Activated CD4-positive, alpha-beta T cell treated with anti-CD3 and anti-CD28 coated beads, Interleukin-10, Interleukin-2, amounts not matched to agents 100 ng/mL and 50 ng/mL, durations not matched to agents 16 hours and 8 hours (primary cell): ENCODE measurements at places on chromosomes 7 and 10.

DNA sequence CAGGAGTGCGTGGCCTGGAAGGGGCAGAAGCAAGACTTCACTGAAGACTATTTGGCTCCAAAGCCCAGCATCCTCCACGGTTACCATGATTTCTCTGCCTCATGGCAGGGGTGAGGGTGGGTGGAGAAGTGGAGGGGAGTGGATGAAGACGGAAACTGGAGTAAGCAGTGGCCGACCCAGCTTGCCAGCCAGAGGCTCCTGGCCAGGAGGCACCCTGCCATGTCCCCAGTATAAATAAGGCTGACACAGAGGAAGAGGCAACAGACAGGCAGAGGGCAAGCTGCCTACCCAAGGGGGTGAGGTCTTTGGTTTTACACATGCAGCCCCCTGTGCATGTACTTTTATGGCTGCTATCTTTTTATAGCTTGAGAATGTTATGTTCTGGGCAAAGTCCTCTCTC is 102.6 kb upstream of the TBX20 start:
- no peak for DNase-seq

GRCh38 chr10:59880971-59881510 is 25.3 kb downstream of the CCDC6 start:
- DNase-seq = peak; percentile 95

DNA sequence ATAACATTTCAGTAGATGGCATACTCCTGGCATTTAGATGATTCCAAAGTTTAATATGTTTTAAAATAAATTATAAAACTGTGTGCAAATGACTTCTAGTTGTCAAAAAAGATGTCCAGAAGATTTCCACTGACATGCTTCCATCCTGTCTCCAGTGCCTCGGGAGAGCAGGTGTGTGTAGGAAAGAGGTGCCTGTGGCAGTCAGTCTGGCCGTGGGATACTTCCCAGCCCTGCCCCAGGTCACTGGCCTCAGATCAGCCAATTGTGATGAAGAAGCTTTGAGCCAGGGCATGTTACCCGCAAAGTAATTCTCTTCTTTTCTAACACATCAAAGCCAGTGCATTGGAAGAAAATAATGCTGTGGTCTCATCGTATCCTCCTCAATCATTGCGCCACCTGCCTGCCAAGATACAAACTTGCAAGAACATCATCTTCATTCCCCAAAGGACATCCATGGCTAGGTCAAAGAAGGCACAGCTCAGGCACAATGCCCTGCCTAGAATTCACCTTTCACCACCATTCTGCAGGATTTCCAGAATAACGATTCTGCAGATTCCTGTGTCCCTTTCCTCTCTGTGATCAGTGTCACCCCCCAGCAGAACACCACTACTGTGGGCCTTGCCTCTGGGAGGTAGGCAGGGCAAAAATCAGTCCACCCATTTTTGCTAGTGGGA is 6.3 kb upstream of the KCNMA1 start:
- DNase-seq = peak; percentile 31

DNA sequence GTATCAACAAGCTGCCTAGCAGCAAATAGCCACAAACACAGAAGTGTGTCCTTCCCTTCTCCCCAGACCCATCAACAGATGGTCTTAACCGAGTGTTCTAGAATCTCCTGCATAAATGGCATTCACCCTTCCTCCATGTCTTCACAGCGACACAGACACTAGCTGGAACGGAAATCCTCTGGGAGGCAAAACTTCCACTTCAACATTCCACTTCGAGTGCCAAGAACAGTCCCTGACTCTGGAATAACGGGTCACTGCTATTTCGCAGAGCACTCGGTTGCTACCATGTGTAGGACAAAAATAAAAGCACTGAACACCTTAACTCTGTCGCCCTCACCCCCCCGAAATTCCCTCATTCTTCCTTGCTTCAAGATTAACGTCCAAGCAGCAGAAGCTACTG is 65.1 kb downstream of the SFMBT2 start:
- DNase-seq = no peak

DNA sequence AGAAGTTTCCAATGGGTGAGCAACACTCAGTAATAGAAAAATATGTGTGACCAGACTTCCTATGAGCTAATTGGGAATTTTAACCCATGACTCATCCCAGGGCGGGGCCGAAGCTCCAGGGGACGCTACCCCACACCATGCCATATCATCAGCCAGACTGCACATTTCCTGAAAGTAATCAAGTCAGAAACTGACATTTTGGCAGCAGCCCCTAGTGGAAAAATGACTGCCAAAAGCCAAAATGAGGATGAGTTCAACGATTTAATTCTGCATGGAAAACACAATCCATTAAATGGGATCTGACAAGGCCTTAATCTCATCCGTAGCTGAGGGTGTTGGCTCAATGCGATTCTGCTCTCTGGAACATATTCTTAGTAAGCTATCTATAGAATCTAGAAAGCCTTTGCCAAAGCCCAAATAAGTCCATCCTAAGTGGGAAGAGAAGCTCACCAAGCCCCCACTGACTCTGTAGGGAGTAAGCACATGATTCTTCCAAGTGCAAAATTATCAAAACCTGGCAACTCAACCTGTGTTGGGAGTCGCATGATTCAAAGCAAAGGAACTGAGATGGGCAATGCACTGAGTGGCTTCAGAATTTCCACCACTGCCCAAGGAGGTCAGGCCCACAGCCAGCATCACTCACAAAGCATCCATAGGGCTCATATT is 93.1 kb upstream of the PDE1C start:
- DNase-seq = no peak

DNA sequence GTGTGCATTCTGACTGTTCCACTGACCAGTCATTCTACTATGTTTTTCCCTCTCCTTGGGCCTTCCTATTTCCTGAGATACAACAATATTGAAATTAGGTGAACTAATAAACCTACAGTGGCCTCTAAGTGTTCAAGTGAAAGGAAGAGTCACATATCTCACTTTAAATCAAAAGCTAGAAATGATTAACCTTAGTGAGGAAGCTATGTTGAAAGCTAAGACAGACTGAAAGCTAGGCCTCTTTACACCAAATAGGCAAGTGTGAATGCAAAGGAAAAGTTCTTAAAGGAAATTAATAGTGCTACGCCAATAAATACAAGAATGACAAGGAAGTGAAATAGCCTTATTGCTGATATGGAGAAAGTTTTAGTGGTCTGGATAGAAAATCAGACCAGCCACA is 5.7 kb upstream of the DYNC1I1 start:
- DNase-seq = no peak

DNA sequence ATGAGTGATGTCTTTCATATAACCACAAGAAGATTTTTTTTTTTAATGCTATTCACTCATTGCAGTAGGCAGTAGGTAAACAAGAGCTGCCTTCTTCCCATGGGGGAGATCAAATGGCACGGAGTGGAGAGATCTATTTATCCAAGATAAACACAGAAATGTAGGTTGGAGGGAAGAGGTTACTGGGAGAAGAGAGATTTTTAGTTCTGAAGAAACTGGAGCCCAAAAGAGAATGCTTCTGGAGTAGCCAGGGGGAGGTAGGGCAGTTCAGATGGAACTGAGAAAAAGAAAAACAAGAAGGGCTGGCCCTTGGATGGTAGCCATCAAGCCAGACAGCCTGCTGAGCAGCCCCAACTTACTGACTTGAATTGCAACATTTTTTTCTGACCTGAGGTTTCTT is 270.1 kb upstream of the TPK1 start:
- DNase-seq = no peak

DNA sequence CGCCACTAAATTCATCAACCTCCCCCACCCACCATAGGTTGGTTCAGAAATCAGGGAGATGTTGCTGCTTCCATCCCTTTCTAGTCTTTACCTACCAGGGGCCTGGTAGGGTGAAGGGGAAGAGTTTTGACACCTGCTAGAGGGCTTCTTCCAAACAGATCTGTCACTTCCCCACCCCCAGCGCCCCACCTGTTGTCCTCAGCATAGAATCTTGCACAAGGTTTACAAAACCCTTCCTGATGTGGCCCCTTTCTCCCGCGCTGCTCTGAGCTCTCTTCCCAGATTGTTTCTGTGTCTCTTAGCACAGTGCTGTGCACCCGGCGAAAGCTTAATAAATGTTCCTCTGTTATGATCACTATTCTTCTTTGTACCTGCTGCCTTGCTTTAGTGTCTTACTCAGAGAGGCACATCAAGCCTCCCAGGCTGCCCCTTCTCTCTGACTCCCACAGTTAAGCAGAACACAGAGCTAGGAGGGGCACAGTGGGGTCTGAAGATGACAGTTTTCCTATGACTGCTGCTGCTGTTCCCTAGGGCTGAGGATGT is 11.2 kb upstream of the C10orf95 start:
- DNase-seq = no peak

- DNase-seq = no peak
These were observed 237.8 kb upstream of the GPR26 start for GRCh38 chr10:123428391-123428790.

GRCh38 chr7:101885597-101885955 is 68.2 kb downstream of the CUX1 start:
- DNase-seq = no peak

- DNase-seq = no peak
These were observed 322.4 kb upstream of the KLF6 start for GRCh38 chr10:4107285-4107851.

GRCh38 chr7:148729984-148730733 is 31.5 kb downstream of the CUL1 start:
- DNase-seq = no peak

DNA sequence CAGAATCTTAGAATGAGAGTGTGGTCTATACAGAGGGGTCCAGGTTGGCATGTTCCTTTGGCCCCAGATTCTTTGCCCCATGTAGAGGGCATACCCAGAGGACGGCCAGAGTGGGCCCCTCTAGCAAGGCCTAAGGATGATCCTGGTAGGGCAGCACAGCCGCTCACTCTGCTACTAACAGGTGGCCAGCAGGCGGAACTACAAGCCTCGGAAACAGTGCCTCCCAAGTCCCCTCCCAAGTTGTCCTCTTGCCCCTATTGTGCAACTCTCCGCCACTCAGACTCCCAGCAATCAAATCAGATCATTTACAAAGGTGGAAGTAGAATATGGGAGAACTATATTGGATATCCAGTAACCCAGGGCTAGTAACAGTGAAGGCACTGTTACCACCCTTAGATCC is 107.4 kb downstream of the STRA8 start:
- DNase-seq = no peak

GRCh38 chr7:141463986-141464385 is 87.2 kb upstream of the AGK start:
- DNase-seq = no peak

GRCh38 chr7:158613481-158613880 is 25.9 kb upstream of the PTPRN2 start:
- no peak for DNase-seq

DNA sequence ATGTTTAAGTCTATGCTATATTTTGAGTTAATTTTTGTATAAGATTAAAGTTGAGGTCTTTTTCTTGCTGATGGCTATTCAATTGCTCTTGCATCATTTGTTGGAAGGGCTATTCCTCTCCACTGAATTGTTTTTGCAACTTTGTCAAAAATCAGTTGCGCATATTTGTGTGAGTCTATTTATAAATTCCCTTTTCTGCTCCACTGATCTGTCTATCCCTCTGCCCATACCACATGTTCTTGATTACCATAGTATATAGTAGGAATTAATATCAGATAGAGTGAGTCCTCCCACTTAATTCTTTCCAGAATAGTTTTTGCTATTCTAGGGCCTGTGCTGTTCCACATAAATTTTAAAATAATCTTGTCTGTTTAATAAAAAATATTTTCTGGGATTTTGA is 152.4 kb upstream of the ADCY1 start:
- no peak for DNase-seq

GRCh38 chr10:76036111-76036940 is 604.9 kb downstream of the LRMDA start:
- DNase-seq = peak; percentile 41

- DNase-seq = no peak
These were observed 207.6 kb downstream of the AHR start for GRCh38 chr7:17506095-17506494.

- no peak for DNase-seq
These were observed 472.9 kb upstream of the COBL start for GRCh38 chr7:51789489-51789888.

DNA sequence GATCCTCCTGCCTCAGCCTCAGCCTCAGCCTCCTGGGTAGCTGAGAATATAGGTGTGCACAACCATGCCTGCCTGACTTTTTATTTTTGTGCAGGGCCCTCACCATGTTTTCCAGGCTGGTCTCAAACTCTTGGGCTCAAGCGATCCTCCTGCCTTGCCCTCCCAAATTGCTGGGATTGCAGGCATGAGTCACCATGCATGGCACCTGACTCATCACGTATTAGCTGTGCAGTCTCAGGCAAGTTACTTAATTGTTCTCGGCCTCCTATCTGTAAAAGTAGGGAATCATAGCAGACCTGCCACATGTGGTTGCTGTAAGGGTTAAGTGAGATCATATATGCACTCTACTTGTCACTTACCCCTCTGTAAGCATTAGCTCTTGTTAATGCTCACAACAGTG is 117.2 kb downstream of the ANLN start:
- no peak for DNase-seq

GRCh38 chr10:72379776-72380175 is 25.1 kb upstream of the DNAJB12 start:
- no peak for DNase-seq
